ENCODE measurements at places on chromosomes 13 and 19. TPM values are rescaled to one million over a fixed set of nuclear protein-coding genes. Genes with fewer than 3 reads are reported as not detected.

Gene EXOC3L2
- total RNA-seq = 1.4 TPM

DNA sequence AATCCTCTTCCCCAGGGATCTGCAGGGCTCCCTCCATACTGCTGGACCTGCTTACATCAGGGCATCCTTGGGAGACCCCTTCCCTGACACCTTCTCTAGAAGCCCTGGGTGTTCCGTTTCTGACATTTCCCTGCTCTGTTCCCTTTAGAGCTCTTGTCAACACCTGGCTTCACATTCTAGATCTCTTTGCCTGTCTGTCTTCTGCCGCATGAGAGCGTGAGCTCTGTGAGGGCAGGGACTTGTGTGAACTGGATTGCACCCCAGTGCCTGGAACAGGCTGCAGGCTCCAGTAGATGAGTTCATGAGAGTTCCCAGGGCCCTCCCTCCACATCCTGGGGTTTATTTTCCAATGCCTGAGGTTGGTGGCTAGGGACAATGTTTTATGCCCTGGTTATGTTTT is 651 bp downstream of the CEACAM7 start:
- no peaks in the 10 kb centered on the region for H3K27me3 ChIP-seq
- no peaks in the 10 kb centered on the region for H3K4me1 ChIP-seq
- no peak for DNase-seq

GRCh38 chr13:51553531-51553930 is 30.7 kb upstream of the WDFY2 start:
- DNase-seq = no peak
- H3K27me3 ChIP-seq = no peaks in the 10 kb centered on the region
- H3K36me3 ChIP-seq = no peaks in the 10 kb centered on the region
- no peak overlapping the region for H3K27ac ChIP-seq
- no peak overlapping the region for H3K4me3 ChIP-seq

DNA sequence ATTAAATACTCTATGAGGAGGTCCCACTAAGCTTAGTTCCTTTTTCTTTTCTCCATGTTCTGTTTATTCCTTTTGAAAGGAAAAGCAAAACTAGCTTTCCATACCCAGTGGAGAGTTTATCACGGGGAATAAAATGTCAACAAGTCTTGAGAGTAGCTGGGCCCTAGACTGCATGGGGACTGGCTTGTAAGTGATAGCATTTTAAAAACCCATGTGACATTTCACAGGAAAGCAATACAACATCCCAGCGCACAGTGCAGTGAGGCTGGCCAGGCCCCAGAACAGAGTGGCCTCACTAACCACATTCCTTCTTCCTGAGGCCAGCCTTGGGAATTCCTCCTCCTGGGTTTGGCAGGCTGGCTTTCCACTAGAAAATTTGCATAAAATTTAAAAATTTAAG is 149.8 kb downstream of the DLEU7 start:
- H3K4me3 ChIP-seq = no peak overlapping the region
- no peaks in the 10 kb centered on the region for H3K27me3 ChIP-seq
- no peaks in the 10 kb centered on the region for H3K36me3 ChIP-seq

- peak overlapping the region; percentile 56 for H3K27ac ChIP-seq
- no peaks in the 10 kb centered on the region for H3K27me3 ChIP-seq
- DNase-seq = no peak
- H3K4me1 ChIP-seq = peaks cover 21% of the 10 kb centered on the region
- no peak overlapping the region for H3K4me3 ChIP-seq
- H3K36me3 ChIP-seq = peaks cover 22% of the 10 kb centered on the region
Measured at GRCh38 chr13:99320693-99321481, 13.7 kb upstream of the GPR183 start.

DNA sequence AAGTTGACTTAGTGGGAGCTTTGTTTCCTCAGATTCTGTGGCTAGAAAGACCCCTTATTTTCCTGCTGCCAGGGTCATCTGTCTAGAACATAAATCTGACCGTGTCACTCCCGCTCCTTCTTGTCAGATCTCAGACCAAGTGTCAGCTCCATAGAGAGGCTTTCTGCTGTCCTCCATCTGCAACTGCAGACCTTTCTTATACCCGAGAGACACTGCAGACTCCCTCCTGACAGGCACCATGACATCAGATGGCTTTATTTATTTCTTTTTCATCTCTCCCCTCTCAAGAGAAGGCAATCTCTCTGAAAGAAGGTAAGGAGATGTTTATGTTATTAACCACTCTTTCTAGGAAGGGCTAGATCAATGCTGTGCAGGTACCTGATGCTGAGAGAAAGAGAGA is 726.5 kb downstream of the UQCRFS1 start:
- H3K36me3 ChIP-seq = no peaks in the 10 kb centered on the region
- H3K27me3 ChIP-seq = no peaks in the 10 kb centered on the region
- H3K4me3 ChIP-seq = no peak overlapping the region
- DNase-seq = no peak
- peaks cover 3% of the 10 kb centered on the region for H3K4me1 ChIP-seq

- H3K36me3 ChIP-seq = peaks cover 3% of the 10 kb centered on the region
- H3K4me1 ChIP-seq = peaks cover 8% of the 10 kb centered on the region
- no peaks in the 10 kb centered on the region for H3K27me3 ChIP-seq
- H3K27ac ChIP-seq = no peak overlapping the region
Measured at GRCh38 chr13:100301418-100301817, 212.5 kb downstream of the PCCA start.

DNA sequence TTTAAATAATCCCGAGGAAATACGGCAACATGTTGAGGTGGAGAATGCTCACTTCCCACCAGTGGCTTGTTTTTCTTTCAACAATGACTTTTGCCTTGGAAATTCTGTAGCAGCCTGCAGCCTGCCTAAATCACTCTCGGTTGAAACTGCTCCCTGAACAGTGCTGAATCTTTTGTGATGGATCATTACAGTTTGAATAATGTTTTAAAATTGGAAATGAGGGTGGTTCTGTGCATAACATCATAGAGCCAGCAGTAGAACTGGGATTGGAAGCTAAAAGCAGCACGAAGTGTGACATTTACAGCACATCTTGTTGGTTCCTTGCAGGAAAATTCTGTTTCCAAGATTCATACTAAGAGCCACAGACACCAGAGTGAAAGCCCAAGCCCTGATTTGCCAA is 74.1 kb upstream of the GPR12 start:
- H3K27me3 ChIP-seq = peaks cover 37% of the 10 kb centered on the region
- no peak for DNase-seq
- H3K36me3 ChIP-seq = no peaks in the 10 kb centered on the region
- no peak overlapping the region for H3K4me3 ChIP-seq

Gene MPV17L2
- total RNA-seq = 8.2 TPM

Gene SIGLECL1
- total RNA-seq = not detected

Gene MBD3L2
- total RNA-seq = not detected

Gene ZNF541
- 0.81 TPM for total RNA-seq

- no peaks in the 10 kb centered on the region for H3K27me3 ChIP-seq
- H3K4me3 ChIP-seq = no peak overlapping the region
- H3K4me1 ChIP-seq = no peaks in the 10 kb centered on the region
- DNase-seq = no peak
- H3K27ac ChIP-seq = no peak overlapping the region
Measured at GRCh38 chr19:8811315-8812172, 20.6 kb downstream of the ZNF558 start.

Gene ZNF45
- total RNA-seq = 21.8 TPM

GRCh38 chr13:50387051-50387581 is 371.9 kb downstream of the KCNRG start:
- peaks cover 21% of the 10 kb centered on the region for H3K4me1 ChIP-seq
- no peaks in the 10 kb centered on the region for H3K36me3 ChIP-seq
- H3K27me3 ChIP-seq = no peaks in the 10 kb centered on the region
- DNase-seq = no peak

DNA sequence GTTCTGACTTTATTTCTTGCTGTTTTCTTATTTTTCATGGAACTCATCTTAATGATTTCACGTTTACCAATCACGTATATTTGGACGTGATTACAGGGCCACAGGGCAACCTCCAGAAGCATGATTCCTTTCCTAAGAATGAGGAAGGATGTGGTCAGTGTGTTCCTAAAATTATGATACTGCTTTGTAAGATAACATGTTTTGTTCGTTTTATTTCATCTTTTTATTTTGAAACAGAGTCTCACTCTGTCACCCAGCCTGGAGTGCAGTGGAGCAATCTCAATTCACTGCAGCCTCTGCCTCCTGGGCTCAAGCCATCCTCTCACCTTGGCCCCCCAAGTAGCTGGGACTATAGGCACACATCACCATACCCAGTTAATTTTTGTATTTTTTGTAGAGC is 24.8 kb upstream of the LAIR1 start:
- H3K4me3 ChIP-seq = no peak overlapping the region
- peaks cover 2% of the 10 kb centered on the region for H3K4me1 ChIP-seq
- no peaks in the 10 kb centered on the region for H3K36me3 ChIP-seq
- H3K27me3 ChIP-seq = peaks cover 58% of the 10 kb centered on the region

DNA sequence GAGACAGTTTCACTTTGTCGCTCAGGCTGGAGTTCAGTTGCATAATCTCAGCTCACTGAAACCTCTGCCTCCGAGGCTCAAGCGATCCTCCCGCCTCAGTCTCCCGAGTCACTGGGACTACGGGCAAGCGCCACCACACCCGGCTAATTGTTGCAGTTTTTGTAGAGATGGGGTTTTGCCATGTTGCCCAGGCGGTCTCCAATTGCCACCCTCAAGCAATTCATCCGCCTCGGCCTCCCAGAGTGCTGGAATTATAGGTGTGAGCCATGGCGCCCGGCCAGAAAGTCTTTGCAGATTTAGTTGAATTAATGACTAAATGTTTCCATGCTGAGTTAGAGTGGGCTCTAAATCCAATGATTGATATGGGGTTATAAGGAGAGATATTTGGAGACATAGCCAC is 4.5 kb upstream of the CADM4 start:
- H3K27me3 ChIP-seq = peaks cover 21% of the 10 kb centered on the region
- no peak overlapping the region for H3K4me3 ChIP-seq
- H3K36me3 ChIP-seq = peaks cover 21% of the 10 kb centered on the region
- H3K4me1 ChIP-seq = peaks cover 7% of the 10 kb centered on the region
- no peak overlapping the region for H3K27ac ChIP-seq

- no peak for DNase-seq
- H3K27me3 ChIP-seq = no peaks in the 10 kb centered on the region
- H3K27ac ChIP-seq = peak overlapping the region; percentile 70
- no peaks in the 10 kb centered on the region for H3K36me3 ChIP-seq
- H3K4me3 ChIP-seq = no peak overlapping the region
Measured at GRCh38 chr13:71752775-71753513, 114.1 kb downstream of the DACH1 start.

DNA sequence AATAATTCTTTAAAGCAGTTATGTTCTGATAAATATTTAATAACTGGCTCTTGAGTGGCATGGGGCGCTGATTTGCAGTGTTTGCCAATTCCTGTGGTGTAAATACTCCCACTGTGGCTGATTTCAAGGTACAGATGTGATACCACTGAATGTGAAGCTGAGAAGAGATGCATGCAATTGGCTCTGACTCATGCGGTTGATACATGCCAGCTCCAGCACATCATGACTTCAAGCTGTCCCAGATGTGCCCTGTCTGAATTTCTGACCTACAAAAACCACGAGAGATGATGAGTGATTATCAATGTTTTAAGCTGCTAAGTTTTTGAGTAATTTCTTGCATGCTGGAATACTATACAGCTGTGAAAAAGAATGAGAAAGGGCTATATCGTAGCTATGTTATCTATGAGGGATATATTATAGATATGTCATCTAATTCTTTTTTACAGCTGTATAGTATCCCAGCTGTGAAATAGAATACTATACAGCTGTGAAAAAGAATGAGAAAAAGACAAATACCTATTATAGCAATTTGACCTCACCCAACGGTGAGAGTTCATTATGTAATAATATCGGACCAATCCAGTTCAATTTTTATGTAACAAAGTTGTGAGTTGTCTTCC is 7.6 kb upstream of the ACSBG2 start:
- no peaks in the 10 kb centered on the region for H3K4me1 ChIP-seq
- no peak overlapping the region for H3K4me3 ChIP-seq
- no peak for DNase-seq
- H3K36me3 ChIP-seq = peaks cover 2% of the 10 kb centered on the region
- peaks cover 5% of the 10 kb centered on the region for H3K27me3 ChIP-seq
- no peak overlapping the region for H3K27ac ChIP-seq

GRCh38 chr19:13094771-13095392 is 7.8 kb downstream of the LYL1 start:
- DNase-seq = no peak
- no peak overlapping the region for H3K27ac ChIP-seq
- H3K4me1 ChIP-seq = peaks cover 58% of the 10 kb centered on the region

GRCh38 chr13:35309706-35310105 is 166.8 kb downstream of the MAB21L1 start:
- H3K4me3 ChIP-seq = no peak overlapping the region
- H3K36me3 ChIP-seq = no peaks in the 10 kb centered on the region
- no peak for DNase-seq
- no peak overlapping the region for H3K27ac ChIP-seq

Gene CPT1C
- total RNA-seq = 62.5 TPM
